ENCODE measurements at places on chromosomes 2 and 18.

DNA sequence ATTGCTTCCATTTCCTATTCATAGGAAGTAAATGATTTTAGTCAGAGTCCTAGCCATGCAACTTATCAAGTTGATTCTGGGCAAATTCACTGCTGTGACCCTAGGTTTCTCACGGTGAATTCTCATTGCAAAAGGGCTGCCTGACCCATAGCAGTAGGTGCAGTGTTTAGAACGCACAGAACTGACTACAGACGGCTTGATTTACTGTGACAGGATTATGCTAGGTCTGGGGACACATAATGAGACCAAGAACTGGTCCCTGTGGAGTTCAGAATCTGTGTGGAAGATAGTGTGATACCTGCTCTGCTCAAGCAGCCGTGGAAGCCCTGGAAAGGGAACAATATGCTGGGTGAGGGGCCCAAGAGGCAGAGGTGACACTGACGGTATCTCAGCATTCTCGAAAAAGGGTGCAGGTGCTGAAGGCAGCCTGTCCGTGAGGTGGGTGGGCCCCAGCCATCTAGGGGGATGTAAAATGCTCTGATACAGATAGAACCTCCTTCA is 46.4 kb downstream of the ABCG8 start:
- no peak for DNase-seq

DNA sequence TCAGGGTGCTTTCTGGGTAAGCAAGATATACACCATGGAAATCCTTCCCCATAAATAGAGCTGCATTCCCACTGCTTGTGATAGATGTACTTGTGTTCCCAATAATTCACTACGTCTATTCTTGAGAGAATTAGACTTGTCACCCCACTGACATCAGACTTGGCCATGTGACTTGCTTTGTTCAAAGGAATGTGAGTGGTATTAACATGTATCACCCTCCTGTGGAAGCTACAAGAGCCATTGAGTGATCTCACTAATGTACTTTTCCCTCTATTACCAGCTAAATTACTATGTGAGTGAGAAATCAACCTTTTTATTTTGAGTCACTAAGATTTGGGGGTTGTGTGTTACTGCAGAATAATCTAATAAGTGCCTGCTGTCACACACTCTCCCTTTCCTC is 176.0 kb downstream of the CCDC178 start:
- DNase-seq, result no peak

DNA sequence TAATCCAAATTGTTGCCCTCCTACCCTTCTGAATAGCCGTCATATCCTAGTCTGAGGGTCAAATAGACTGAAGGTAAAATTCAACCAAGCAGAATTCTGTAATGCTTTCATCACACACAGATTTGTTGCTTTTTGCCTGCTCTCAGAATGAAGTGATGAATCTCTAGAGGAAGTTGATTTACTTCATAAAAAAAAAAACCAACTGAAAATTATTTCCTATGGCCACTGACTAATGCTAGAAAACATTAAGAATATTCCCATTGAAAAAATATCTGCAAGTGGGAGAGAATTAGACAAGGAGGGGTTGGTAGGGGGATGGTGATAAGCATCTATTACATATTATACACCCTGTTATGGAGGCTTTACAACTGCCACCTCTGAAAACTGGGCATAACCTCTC is 2.3 kb upstream of the IL1RL2 start:
- DNase-seq, result no peak

DNA sequence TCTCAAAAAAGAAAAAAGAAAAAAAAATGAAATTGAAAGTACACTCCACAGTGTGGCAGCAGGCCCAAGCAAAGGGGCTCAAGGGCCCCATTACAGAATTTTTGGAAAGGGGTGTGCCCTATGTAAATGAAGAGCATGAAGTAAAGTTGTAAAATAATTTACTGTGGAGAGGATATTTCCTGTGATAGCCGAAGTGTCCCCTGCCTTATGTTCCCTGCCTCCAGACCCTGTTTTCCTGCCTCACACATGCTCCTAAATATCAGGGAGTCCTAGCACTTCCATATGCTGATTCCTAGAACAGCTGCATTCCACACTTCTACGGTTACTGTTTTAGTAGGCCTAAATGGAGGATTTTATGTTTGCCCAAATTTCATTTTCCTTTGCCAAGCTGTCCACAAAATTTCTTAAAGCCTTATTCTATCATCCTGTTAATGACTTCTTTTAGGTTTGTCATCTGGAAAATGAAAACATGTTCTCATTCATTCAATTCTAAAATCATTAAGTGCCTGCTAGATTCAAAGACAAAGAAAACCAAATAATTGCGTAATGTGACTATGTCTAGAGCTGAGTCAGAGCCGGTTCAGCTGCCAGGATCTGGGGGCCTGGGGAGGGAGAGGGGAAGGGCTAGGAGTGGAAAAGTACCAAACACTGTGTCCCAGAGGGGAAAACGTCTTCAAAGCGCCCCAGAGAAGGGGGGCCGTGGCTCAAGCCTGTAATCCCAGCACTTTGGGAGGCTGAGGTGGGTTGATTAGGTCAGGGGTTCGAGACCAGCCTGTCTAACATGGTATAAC is 25.9 kb upstream of the IMPA2 start:
- peak; percentile 59 for DNase-seq

GRCh38 chr2:84865181-84865783 is 15.6 kb downstream of the TRABD2A start:
- DNase-seq, result no peak

DNA sequence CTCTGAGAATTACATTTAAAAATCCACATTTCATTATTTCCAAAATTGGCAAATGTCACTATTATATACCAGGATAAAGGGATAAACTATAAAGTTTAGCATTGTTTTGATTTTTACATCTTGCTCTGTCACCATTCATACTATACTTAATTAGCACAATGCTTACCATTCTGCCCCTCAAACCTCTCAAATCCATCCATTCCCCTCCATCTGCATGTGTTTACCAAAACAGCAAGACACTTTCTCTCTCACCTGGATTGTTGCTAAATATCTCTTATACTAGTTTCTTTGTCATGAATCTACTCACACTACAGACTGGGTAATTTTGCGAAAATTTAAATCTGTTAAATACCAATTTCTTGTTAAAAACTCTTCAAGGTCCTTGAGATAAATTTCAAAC is 496.1 kb downstream of the NR4A2 start:
- no peak for DNase-seq

DNA sequence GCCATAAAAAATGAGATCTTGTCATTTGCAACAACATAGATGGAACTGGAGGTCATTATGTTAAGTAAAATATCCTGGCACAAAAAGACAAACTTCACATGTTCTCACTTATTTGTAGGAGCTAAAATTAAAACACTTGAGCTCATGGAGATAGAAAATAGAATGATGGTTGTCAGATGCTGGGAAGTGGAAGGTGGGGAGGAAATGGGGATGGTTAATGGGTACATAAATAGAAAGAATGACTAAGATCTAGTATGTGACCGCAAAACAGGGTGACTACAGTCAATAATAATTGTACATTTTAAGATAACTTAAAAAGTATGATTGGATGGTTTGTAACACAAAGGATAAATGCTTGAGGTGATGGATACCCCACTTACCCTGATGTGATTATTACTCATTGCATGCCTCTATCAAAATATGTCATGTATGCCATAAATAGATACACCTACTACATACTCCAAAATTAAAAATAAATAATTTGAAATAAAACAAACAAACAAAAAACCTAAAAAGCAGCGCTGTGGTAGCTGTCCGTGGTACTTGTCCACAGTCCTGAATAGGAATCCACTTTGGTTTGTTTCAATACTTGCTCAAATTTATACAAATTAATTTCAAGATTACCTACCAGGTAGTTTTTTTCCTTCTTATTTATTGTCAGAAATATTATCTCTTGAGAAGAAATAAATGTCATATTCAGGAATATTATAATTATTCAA is 224.5 kb downstream of the DLGAP1 start:
- no peak for DNase-seq

DNA sequence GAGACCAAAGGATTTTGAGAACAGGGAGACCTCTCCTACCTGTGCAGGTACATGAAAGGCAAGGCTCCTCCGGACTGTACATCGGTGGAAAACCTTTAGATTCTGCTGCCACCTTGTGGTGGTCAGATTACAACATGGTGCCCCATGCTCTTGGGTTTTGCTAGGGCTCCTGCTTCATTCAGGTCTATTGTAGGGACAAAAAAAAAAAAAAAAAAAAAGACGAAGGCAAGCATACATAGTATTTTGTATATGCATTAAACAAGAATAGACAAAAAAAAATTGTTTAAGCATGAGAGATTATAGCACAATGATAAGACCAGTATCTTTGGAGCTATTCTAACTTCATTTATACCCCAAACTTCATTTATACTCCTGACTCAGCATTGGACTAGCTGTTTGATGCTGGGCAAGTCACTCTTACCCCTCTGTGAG is 27.4 kb upstream of the SPR start:
- peak; percentile 63 for DNase-seq

GRCh38 chr18:21739604-21740537 is 721 bp upstream of the MIB1 start:
- no peak for DNase-seq

- peak; percentile 65 for DNase-seq
Observed at GRCh38 chr2:100730290-100730868, 89.6 kb upstream of the NPAS2 start.

- peak; percentile 68 for DNase-seq
Observed at GRCh38 chr2:238290091-238290509, 1.7 kb upstream of the PER2 start.

DNA sequence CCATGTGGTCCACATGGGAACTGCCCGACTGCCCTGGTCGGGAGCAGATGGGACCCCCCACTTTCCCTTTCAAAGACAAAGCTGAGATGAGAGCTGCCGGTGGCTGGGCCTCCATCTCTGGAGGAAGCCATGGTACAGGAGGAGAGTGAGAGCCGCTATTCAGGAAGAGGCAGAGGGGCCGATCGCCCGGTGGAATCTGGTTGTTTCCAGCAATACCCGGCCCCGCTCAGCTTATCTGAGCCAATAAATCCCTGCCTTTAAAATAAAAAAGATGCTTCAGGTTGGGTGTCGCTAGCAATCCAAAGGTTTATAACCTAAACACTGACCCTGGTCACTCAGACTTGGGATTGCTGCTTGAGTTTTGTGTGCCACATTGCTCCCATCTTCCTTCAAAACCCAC is 15.2 kb upstream of the B3GNT7 start:
- DNase-seq, result no peak

- no peak for DNase-seq
Observed at GRCh38 chr18:77700051-77700450, 450.4 kb downstream of the GALR1 start.

- DNase-seq, result peak; percentile 78
Observed at GRCh38 chr2:238784671-238785527, 63.0 kb upstream of the TWIST2 start.

- peak; percentile 52 for DNase-seq
Observed at GRCh38 chr2:190216829-190217228, 102.8 kb downstream of the HIBCH start.

DNA sequence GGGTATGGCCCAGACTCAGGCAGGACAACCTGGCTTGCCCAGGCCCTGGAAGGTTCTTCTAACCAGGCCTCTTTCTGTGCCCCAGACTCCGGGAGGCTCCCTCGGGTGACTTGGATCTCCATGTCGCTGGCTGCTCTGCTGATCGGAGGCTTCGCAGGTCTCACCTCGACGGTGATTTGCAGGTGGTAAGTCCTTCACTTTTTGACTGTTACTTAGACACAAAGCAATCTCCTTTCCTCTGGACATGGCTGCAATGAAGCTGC is 103.5 kb downstream of the TPO start:
- no peak for DNase-seq

- DNase-seq, result no peak
Observed at GRCh38 chr2:144670080-144670479, 150.2 kb upstream of the ZEB2 start.

- DNase-seq, result no peak
Observed at GRCh38 chr2:143803936-143804335, 674.7 kb downstream of the ARHGAP15 start.

GRCh38 chr2:140234116-140234515 is 1453.9 kb upstream of the NXPH2 start:
- DNase-seq, result no peak

GRCh38 chr18:34083910-34084535 is 140.7 kb downstream of the NOL4 start:
- no peak for DNase-seq

GRCh38 chr2:240791221-240791800 is 28.7 kb downstream of the KIF1A start:
- DNase-seq, result no peak

DNA sequence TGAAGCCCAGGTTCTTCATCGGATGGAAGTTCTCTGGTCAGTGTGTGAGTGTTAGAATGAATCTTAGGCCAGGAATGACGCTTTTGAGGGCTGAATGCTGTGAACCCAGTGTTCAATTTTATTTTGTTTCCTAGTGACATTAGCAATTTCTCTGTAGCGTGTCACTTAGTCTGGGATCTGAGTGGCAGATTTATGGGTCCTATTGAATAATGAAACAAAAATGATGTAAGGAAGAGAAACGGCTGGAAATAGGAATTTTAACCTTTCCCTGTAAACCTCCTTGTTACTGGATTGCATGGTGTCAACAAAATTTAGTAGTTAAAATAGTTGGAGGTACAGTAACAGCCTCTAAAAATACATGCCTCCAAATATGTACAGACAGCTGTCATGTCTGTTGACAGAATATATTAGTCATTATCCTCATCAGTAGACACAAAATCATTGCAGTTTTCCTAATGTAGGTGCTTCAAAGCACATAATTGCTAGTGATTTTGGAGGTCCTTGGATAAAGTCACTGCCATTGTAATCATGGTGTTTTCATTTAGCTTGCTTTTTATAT is 223.8 kb upstream of the SPRED2 start:
- no peak for DNase-seq

GRCh38 chr2:16320716-16321115 is 344.9 kb downstream of the CYRIA start:
- no peak for DNase-seq

GRCh38 chr2:45013229-45014015 is 4.2 kb upstream of the SIX2 start:
- no peak for DNase-seq

DNA sequence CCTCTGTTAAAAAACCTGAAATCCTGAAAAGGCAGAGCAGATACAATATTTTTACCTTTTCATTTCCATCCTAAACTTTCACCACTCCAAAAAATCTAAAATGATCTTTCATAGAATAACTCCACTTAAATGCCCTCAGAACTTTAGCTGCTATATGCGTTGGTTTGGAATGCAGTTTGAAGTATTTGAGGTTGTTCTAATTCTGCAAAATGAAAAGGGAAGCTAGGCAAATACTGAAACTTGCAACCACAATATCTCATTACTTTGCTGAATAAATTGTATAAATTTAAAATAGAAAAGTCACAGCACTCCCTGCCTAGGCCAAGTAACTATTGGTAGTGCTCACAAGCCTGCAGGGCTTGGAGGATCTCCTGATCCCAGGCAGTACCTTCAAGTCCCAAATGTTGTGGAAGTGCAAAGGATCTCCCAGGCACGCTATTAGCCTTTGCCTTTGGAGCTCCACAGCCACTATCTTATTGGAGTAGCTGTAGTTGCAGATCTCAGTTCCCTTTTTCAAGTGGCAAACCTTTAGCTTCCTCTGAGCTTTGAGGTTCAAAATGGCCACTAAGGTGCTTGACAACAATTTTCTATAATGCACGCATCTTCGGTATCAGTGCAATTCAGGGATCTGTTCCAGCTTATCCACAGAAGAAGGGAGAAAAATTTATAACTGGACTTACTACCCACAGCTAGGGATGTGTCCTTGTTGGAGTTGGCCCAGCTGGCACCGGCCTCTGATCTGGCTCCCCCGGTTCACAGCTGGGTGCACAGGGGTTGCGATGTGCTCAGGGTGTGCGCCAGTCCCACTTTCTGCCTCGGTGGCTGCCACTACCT is 43.4 kb upstream of the ANKRD62 start:
- no peak for DNase-seq

GRCh38 chr2:127176371-127177311 is 43.5 kb downstream of the CYP27C1 start:
- peak; percentile 65 for DNase-seq

Data from left cardiac atrium (tissue), 4 donors.